Thyroid gland (tissue), 4 donors: ENCODE measurements at places on chromosomes 2 and 18.

- no peak for DNase-seq
Measured at GRCh38 chr18:3209859-3210569, 9.8 kb downstream of the MYOM1 start.

GRCh38 chr2:54595999-54596902 is 127.2 kb upstream of the EML6 start:
- peak; percentile 45 for DNase-seq

DNA sequence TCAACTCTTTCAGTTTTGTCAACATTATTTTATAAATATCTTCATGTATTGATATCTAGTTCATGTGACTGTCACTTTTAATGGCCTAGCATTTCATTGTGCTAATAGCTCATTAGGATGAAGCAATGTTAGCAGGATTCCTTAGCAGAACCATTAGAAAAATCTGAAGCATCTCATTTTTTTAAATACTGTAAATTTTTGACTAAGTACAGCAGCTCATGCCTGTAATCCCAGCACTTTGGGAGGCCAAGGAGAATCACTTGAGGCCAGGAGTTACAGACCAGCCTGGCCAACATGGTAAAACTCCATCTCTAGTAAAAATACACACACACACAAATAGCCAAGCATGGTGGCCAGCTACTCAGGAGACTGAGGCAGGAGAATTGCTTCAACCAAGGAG is 15.6 kb upstream of the ANTXR1 start:
- no peak for DNase-seq

GRCh38 chr2:129164220-129164949 is 815.1 kb upstream of the RAB6C start:
- no peak for DNase-seq

- peak; percentile 83 for DNase-seq
Measured at GRCh38 chr2:147045113-147045512, 799.7 kb upstream of the ACVR2A start.

DNA sequence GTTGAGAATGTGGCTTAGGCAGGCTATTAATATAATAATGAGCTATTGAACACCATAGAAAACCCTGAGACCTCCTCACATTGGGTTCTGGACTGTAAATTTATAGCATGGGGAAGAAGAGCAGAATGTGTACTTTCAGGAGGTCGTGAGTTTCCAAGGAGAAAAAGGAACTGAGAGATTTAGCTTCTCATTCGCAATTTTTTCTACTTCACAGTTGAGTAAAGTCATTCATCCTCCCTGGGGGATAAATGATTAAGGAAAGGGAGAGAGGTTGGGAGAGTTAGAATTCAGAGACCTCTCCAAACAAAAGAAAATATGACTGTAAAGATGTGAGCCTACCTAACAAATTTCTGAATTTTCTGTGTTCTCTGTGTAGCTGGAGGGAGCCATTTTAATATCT is 205.8 kb upstream of the CYRIA start:
- no peak for DNase-seq

DNA sequence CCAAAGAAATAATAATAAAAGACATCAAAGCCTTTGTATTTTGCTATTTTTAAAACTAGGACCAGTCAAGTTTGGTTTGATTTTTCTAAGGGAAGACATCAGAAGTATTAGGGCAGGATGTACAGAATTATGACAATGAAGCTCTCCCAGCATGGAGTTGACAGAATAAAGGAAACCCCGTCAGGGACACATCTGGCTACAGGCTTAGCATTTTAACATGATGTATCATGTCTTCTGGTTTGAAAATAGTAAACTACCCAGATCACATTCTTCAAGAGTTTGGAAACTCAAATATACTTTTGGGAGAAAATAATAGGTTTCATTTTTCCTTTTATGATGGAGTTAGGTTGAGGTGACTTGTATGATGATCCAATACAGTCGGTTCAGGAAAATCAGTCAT is 552.0 kb upstream of the CDH2 start:
- DNase-seq, result no peak

DNA sequence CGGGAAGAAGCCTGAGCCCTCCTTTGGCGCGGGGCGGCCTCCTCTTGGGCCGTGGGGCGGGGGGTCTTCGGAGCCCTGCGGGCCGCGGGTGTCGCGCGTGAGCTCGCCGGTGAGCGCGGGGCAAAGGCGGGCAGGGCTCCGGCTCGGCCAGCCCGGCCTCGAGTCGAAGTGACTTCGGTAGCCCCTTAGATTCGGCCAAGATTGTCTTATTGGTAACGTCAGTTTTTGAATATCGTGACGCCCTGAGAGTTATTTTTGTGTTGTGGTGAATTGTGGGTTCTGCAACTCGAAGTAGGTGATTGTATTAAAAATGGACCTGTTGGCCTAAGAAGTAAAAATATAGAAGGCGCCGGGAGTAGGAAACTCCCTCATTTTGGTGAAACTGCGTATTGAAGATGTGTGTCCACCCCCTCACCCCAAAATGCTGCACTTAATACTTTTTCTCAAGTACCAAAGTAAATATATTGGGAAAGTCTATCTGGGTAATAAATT is 669 bp downstream of the MARCHF7 start:
- DNase-seq, result no peak

- no peak for DNase-seq
Measured at GRCh38 chr2:15122915-15123314, 438.2 kb downstream of the NBAS start.

DNA sequence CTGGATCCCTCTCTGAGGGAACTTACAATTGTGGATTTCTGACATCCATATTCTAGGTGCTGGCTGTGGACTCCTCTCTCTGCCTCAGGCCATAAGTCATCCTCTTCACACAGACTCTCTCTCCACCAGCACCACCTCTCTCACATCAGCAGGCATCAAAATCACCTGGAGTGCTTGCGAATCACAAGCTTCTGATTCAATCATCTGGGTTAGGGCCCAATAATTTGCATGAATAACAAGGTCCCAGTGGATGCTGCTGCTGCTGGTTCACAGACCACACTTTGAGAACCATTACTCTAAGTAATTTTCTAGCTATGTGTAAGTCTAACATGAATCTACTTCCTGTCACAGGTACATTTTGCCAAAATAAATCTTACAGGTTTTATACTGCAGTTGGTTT is 214.9 kb downstream of the DSEL start:
- no peak for DNase-seq

- no peak for DNase-seq
Measured at GRCh38 chr2:222360146-222360545, 61.3 kb upstream of the PAX3 start.

DNA sequence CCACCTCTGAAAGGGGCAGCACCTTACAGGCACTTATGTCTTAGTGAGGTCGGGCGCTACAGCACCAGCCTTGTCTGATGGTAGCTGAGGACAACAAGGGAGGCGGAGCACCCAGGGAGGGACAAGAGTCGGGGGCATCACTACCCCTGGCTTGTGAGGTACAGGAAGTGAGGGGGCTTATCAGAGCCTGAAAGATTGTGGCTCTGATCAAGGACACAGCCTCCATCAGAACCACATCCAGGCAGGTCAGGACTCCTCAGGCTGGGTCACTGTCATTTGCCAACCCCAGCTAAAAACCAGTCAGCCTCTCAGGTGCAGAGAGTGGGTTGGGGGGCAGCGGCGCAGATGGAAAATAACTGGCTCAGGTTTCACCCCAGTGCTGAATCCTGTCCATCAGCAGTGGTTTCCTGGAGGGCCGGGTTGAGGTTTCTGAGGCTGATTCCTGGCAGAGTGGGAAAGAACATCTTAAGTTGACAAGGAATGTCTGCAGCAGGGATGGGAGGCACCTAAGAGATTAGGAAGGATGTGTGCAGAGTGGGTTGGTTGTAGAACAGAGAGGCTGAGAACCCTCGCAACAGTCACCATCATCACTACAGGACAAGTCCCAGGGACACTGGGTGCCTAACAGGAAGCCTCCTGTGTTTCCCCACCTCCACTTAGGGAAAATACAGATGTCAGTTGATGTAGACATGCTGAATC is 45.3 kb downstream of the FBLN7 start:
- no peak for DNase-seq

DNA sequence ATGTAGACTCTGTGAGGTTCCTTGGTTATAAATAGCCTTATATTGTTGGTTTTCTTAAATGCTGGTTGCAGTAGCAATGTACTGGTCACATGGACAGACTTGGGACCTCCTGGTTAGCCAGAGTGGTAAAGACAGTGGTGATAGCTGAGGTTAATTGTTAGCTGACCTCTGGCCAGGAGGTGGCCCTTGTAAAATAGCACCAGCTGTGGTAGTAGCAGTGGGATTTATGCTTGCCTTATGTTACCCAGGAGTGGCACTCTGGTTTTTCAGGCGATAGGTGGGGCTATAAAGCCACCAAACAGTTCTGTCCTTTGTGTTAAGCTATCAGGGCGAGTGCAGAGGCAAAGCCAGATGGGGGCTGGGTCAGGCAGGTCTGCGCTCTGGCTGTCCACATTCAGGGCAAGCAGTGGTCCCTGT is 94.8 kb upstream of the SRD5A2 start:
- no peak for DNase-seq

- DNase-seq, result no peak
Measured at GRCh38 chr2:48733067-48733503, 22.4 kb downstream of the LHCGR start.

GRCh38 chr2:43324259-43325106 is 98.1 kb upstream of the ZFP36L2 start:
- peak; percentile 84 for DNase-seq

- DNase-seq, result peak; percentile 74
Measured at GRCh38 chr2:42828487-42829425, 36.4 kb upstream of the HAAO start.

DNA sequence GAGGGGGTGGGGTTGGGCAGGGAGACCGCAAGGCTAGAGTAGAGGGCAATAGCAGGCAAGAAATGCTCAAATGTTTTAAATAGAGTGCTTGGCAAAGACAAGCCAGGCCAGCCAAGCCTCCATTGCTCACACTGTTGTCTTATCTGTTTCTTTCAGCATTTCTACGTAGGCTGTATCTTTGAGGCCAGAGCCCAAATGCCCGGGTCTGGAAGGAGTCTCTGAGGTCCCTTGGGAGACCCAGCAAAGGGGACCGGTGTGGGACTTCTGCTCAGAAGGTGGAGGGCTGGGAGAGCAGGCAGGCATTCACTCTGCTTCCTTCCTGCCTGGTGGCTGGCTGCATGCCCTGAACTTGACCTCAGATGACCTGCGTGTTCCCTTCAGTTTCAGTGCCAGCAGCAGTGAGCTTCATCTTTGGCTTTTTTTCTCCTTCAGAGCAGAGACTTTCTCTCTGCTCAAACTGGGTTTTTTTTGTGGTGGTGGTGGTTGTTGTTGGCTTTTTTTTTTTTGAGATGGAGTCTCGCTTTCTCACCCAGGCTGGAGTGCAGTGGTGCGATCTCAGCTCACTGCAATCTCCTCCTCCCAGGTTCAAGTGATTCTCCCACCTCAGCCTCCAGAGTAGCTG is 13.7 kb upstream of the TET3 start:
- peak; percentile 86 for DNase-seq

GRCh38 chr2:20361893-20362292 is 11.2 kb upstream of the PUM2 start:
- no peak for DNase-seq
